NCI-H2227 treated with DMSO at 0.1 percent for 48 hours (cell line): ENCODE measurements at places on chromosomes 2 and 18.

DNA sequence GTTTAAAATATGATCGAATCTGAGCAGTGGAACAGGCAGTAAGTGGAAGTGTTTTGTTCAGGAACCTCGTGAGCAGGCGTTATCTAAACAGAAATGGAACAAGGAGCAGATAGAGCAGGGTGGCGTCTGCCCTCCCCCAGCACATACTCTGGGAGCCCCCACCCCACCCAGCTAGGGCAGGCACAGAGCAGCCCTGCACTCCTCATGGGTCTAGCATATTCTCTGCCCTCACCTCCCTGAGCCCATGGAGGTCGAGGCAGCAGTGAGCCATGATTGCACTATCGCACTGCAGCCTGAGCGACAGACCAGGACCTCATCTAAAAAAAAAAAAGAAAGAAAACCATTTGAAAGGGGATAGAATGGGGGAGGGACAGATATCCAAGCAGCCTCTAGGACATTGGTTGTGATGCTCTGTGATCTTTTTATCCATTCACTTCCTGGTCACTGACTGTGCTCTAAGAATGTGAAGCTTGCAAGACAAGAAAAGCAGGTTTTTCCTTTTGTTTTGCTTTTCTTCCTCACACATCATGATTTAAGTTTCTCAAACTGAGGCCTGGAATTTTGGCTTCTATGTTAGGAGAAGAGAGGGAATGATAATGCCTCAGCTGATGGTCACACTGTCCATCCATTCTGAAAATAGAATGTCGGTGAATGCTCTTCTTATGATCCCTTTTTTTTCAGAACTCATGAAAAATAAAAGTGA, 3.1 kb downstream of the MLPH start:
- no peak for DNase-seq

GRCh38 chr2:232829988-232830387, 40.1 kb upstream of the SNORC start:
- DNase-seq, result no peak

GRCh38 chr2:119678021-119678656, 862 bp upstream of the TMEM177 start:
- peak; percentile 34 for DNase-seq

DNA sequence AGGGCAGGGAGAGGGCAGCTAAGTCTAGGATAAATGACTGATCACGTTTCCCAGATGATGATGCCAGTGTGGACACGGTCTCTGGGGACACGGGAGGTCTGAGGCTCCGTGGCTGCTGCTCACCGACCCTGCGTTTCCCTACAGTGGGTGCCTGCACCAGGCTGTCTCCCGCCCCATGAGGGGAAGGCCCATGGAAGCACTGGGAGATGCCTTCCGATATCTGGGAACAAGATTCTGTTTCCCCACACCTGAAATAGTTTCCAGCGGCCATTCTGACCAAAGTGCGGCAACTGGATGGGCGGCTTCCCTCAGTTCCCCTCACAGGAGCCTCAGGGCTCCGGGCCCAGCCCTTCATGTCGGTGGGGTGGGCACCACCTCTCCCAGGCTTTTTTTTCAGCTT, 83.1 kb downstream of the EDAR start:
- DNase-seq, result no peak

DNA sequence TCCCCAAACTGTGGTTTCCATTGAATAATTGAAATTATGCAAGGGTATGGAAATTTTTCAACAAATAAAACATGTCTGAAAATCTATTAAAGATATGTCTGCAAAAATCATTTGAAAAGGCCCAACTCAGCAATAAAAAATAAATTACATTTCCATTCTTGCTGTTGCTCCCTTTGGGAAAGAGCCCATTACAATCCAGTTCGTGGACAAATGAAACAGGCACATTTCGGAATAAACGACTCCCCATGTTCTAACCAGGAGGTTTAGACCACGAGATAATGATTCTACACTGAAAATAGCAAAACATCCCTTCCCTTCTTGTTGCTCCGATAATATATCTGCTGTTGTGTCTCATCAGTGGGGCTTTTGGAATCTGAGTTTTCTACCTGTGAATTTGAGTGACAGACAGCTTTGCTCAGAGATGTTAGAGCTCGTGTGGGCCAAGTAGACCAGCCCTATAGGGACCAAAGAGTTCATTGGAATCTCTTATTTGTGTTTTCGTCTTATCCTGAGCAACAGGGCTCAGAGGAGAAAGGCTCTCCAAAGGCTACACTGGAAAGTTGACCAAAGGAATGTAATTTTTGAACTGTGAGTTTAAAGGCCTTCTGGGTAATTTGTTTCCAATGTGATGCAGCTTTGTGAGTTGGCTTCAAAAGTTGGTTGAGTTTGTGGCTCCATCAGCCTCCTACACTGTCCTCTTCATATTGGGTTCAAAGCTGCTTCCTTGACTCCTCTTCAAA, 119.5 kb downstream of the ACTR3 start:
- DNase-seq, result no peak

GRCh38 chr2:73254343-73255006, 20.4 kb downstream of the CCT7 start:
- no peak for DNase-seq

DNA sequence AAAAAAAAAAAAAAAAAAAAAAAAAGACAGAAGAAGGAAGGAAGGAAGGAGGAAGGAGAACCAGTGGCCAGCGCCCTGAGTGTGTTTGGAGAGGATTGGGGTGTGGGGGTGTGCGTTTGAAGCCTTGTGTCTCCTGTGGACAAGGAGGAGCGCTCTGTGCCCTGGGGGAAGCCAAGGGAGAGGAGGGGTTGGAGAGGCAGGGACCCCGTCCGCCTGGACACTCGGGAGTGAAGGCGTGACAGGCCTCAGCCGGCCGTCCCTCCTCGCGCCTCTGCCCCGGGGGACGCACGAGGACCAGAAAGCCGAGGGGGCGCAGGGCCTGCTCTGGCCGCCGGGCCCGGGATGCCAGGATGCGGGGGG, 44.9 kb downstream of the SERTAD2 start:
- DNase-seq, result no peak

- DNase-seq, result no peak
These were observed 348.3 kb upstream of the FIGN start for GRCh38 chr2:164084066-164084465.

DNA sequence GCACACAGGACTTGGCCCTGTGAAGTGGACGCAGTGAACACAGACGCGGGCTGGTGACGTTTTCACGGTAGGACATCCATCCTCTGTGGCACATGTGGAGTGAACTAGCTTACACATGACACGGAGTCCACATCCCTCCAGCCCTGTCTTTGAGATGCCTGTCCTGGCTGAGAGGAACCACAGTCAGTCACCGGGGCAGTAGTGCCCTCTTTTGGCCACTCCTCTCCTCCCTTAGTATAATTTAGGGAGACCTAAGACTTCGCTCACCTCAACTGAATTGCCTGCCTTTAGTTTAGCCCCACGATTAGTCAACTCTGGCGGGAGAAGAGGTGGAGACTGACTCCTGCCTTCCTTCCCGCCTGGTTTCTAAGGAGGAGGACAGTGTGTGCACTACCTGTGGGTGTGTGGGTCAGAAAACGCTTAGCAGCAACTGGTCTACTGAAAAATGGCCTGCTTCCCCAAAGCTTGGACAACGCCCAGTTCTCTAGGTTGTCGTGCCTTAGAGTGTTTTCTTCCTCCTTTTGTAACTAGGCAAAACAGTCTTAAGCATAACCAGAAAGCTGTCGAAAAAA, 70.6 kb downstream of the MBP start:
- DNase-seq, result no peak

GRCh38 chr2:15788830-15789229, 151.5 kb upstream of the MYCN start:
- DNase-seq, result no peak
